Activated CD4-positive, CD25-positive, alpha-beta regulatory T cell treated with anti-CD3 and anti-CD28 coated beads, Interleukin-2, amount 50 U/mL, for 24 hours (primary cell): ENCODE measurements at places on chromosomes 6 and 20.

DNA sequence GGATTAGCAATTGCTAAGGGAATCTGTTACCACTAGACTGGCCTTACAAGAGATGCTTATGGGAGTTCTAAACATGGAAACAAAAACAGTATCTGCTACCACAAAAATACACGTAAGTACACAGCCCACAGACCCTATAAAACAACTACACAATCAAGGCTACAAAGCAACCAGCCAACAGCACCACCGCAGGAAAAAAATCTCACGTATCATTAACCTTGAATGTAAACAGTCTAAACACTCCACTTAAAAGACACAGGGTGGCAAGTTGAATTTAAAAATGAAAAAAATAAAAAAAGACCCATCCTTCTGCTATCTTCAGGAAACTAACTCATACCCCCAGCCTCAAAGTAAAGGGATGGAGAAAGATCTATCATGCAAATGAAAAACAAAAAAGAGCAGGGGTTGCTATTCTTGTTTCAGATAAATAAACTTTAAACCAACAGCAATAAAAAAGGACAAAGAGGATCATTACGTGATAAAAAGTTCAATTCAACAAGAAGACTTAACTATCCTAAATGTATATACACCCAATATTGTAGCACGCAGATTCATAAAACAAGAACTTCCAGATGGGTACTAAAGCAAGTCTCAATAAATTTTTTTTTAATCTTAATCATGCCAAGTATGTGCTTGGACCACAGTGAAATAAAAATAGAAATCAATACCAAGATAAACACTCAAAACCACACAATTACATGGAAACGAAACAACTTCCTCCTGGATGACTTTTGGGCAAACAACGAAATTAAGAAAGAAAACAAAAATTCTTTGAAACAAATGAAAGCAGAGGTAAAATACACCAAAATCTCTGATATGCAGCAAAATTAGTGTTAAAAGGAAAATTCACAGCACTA is 52.3 kb downstream of the RNGTT start:
- no peak for ATAC-seq

DNA sequence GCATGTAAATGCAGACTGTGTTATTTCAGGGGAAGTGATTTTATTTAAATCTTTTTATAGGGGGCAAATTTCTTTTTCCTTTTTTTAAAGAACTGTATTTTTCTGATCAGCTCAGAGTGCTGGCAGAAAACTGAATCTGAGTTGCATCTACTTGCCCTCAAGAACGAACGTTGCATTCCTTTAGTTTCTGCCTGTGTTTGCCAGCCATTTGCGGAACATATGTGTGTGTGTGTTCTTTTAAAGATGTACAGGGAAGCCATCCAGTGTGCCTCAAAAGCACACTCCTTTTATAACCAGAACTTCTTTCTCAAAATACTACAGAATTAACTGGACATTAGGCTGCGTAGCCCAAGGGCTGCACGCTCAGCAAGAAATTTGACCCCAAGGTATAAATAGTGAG is 25.8 kb upstream of the INSM1 start:
- ATAC-seq = no peak

DNA sequence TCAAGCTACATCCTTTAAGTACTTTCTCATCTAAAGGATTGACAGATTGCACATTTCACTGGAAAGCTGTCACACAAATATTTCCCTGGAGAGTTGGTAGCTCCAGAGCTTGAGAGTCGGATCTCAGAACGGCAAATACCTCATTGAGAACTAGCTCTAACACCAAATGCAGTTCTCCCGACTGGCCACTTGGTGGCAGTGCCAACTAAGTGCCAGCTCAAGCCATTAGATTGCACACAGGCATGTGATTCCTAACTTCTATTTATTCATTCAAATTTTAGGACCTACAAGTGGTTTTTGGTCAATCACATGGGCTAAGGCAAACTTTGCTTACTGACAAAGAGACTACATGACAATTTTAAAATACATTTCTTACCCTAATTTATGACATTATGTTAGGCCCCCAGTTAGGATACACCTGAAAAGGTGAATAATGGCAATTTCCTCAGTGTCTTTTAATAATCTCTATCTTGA is 7.9 kb upstream of the MCHR2 start:
- peak; percentile 63 for ATAC-seq

GRCh38 chr20:32484225-32484957 is 100.7 kb downstream of the NOL4L start:
- peak; percentile 4 for ATAC-seq

DNA sequence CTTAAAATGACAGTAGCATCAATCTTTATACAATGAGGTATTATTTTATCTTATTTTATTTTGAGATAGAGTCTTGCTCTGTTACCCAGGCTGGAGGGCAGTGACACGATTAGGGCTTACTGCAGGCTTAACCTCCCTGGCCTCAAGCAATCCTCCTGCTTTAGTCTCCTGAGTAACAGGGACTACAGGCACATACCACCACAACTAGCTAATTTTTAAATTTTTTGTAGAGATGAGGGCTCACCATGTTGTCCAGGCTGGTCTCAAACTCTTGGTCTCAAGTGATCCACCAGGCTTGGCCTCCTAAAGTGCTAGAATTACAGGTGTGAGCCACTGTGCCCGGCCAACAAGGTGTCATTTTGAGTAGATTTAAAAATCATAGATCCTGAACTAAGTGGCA is 125.9 kb downstream of the PDSS2 start:
- no peak for ATAC-seq
